ENCODE measurements at places on chromosomes 1 and 21.

GRCh38 chr1:156806512-156807440 is 9.9 kb downstream of the SH2D2A start:
- peak overlapping the region; percentile 82 for H3K27ac ChIP-seq
- H3K36me3 ChIP-seq = peaks cover 95% of the 10 kb centered on the region
- H3K4me3 ChIP-seq = no peak overlapping the region
- peaks cover 65% of the 10 kb centered on the region for H3K4me1 ChIP-seq
- DNase-seq = peak; percentile 32
- H3K27me3 ChIP-seq = no peaks in the 10 kb centered on the region

GRCh38 chr1:54371038-54371941 is 34.9 kb downstream of the SSBP3 start:
- no peak overlapping the region for H3K4me3 ChIP-seq
- peaks cover 58% of the 10 kb centered on the region for H3K4me1 ChIP-seq
- H3K27ac ChIP-seq = no peak overlapping the region
- DNase-seq = no peak

- H3K36me3 ChIP-seq = no peaks in the 10 kb centered on the region
- H3K4me3 ChIP-seq = no peak overlapping the region
- H3K27me3 ChIP-seq = peaks cover 10% of the 10 kb centered on the region
Measured at GRCh38 chr1:22221233-22221780, 78.4 kb upstream of the WNT4 start.

- no peaks in the 10 kb centered on the region for H3K36me3 ChIP-seq
- DNase-seq = no peak
- no peaks in the 10 kb centered on the region for H3K4me1 ChIP-seq
- H3K27ac ChIP-seq = no peak overlapping the region
- H3K27me3 ChIP-seq = peaks cover 15% of the 10 kb centered on the region
Measured at GRCh38 chr1:116203181-116203723, 92.1 kb downstream of the MAB21L3 start.

GRCh38 chr21:31329456-31330143 is 14.5 kb downstream of the TIAM1 start:
- H3K4me1 ChIP-seq = peaks cover 69% of the 10 kb centered on the region
- DNase-seq = no peak
- H3K4me3 ChIP-seq = no peak overlapping the region
- peaks cover 64% of the 10 kb centered on the region for H3K36me3 ChIP-seq

DNA sequence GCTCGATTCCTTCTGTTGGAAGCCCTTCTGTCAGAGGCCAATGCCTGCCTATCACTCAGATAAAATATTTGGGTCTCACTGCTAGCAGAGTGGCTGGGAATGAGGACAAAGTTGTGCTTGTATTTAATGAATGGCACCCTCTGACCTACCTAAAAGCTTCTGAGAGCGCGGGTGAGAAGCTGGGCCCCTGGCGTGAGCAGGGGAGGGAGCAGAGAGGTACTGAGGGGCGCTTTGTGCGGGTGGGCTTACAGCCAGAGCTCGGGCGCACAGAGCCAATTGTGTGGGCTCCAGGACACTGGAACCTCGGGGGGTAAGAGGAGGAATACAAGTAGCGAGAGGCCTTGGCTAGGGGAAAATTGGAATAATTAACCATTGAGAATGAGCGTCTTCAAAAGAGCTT is 32.3 kb downstream of the PCAT6 start:
- no peak for DNase-seq
- H3K4me1 ChIP-seq = peaks cover 3% of the 10 kb centered on the region
- H3K27ac ChIP-seq = no peak overlapping the region
- no peaks in the 10 kb centered on the region for H3K36me3 ChIP-seq

DNA sequence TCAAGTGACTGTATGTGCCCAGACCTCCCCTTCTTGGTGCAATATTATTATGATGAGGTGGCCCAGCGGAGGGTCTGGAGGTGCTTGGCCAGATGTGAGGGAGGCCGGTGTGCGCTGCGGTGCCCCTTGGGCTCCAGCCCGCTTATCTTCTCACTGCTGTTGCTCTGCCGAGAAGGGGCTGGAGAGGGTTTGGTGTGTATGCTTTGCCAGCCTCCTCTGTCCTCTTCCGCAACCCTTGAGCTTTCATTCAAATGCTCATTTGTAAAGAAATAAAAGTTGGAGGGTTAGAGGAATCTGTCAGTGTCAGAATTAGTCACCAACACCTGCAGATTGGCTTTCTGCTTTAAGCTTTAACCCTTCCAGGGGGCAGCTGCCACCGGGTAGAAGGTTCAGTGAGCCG is 19.7 kb downstream of the RNF220 start:
- H3K27me3 ChIP-seq = peaks cover 90% of the 10 kb centered on the region
- H3K4me1 ChIP-seq = peaks cover 9% of the 10 kb centered on the region
- H3K4me3 ChIP-seq = no peak overlapping the region

- no peaks in the 10 kb centered on the region for H3K27me3 ChIP-seq
- no peak overlapping the region for H3K27ac ChIP-seq
- DNase-seq = no peak
- no peaks in the 10 kb centered on the region for H3K4me1 ChIP-seq
Measured at GRCh38 chr1:5890346-5891106, 101.7 kb downstream of the NPHP4 start.

DNA sequence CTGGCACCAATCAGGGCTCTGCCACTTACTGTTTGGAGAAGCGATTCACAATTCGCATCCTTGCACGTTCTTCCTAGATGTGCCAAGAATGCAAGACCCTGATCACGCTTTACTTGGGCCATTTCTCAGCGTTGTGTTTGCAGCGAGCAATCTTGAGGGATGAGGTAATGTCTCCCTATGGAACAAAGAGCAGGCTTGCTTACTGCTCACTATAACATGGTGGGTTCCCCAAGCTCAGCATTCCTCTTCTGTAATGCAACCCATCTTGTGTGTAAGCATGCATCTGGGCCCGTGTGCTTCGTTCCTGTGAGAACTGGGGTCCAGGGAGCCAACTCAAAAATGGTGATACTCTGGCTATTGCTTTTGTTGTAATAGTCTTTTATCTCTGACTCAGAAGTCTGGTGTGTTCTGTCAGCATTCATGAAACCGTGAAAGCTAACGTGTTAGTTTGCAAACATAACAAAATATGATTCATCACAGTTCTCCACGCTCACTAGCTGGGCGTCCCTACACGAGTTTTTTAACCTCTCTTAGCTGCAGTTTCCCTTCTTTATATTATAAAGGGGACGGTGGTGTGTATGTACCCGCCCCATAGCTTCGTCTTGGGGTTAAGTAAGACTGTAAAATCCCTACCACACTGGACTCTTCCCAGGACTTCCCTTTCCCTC is 33.3 kb downstream of the DNTTIP2 start:
- H3K4me1 ChIP-seq = peaks cover 35% of the 10 kb centered on the region
- H3K27ac ChIP-seq = peak overlapping the region; percentile 94
- H3K36me3 ChIP-seq = peaks cover 3% of the 10 kb centered on the region
- DNase-seq = peak; percentile 44

DNA sequence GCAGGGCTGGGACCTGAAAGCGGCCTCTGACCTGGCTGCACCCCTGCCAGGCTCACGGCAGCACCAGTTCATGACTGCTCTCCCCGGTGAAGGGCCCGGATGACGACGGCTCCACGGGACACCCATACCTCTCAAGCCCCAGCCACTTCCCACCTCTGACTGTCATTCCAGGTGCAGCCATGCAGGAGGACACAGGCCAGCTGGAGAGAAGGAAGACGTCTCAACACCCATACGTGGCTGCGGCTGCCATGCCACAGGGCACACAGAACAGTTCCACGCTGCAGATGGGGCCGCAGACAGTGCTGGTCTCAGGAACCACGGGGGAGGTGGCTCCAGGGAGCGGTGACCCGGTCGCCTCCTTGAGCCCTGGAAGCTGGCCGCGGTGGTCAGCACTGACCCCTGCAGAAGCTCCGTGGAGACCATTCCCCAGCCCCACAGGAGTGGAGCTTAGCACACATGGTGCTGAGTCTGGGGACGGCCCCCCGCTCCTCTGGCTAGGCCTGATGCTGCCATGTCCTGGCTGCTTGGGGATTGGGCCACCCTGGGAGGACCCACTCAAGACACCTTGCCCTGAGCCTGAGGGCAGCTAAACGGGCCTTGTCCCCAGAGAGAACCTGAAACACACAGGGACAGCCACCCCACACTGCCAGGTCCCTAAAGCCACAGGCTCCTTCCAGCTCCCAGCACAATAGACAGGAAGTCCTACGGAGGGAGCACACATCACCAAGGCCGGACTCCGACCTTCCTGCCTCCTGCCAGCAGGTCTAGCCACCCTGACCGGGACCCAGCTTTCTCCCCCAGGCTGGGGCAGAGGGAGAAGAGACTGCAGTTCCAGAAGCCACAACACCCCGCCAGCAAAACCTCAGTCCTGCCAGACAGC is 8.6 kb downstream of the WNT9A start:
- H3K4me3 ChIP-seq = no peak overlapping the region
- DNase-seq = peak; percentile 13
- H3K27ac ChIP-seq = no peak overlapping the region
- H3K27me3 ChIP-seq = no peaks in the 10 kb centered on the region
- peaks cover 1% of the 10 kb centered on the region for H3K36me3 ChIP-seq
- peaks cover 18% of the 10 kb centered on the region for H3K4me1 ChIP-seq

- no peak overlapping the region for H3K4me3 ChIP-seq
- H3K36me3 ChIP-seq = no peaks in the 10 kb centered on the region
- H3K27ac ChIP-seq = no peak overlapping the region
- no peak for DNase-seq
- no peaks in the 10 kb centered on the region for H3K4me1 ChIP-seq
Measured at GRCh38 chr1:152861374-152861773, 1.6 kb downstream of the LCE7A start.

- H3K27me3 ChIP-seq = no peaks in the 10 kb centered on the region
- H3K27ac ChIP-seq = peak overlapping the region; percentile 99
- peaks cover 66% of the 10 kb centered on the region for H3K36me3 ChIP-seq
- H3K4me1 ChIP-seq = peaks cover 62% of the 10 kb centered on the region
- H3K4me3 ChIP-seq = peak overlapping the region; percentile 94
Measured at GRCh38 chr1:185315445-185316071, 1.5 kb downstream of the IVNS1ABP start.

DNA sequence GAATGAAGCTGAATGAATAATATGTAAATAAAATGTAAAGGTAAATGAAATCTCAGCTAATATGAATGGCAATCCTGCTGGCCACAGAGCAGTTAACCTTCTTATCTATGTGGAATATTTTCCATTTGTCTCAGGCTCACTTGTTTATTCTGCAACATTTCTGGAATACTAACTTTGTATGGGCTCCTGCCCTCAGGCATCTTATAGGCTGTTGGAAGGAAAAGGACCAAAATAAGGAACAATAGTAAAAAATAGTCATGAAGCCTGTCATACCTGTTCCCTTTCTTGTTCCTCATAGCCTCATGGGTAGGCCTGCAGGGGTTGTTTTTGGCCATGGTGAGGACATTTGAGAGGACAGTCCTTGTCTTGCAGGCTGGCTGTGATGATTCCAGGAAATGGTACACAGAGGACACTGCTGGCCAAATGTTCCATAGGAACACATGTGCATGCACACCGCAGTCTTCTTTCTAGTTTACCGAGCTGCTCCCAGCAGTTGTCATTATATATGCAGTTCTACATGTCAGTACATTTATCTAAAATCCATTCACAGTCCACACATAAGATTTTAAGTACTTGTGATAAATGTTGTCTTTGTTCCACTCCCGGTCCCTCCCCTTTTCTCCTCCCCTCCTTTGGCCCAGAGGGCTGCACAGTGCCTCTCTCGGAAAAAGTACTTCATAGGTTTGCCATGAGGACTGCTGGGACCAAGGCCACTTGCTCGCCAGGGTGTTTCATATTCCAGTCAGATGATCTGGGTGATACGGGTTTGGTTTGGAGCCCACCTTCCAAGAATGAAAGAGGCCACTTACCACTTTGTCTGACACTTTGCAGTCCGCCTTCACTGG is 15.2 kb upstream of the KCNQ4 start:
- DNase-seq = no peak
- H3K4me3 ChIP-seq = no peak overlapping the region
- H3K27ac ChIP-seq = peak overlapping the region; percentile 36

DNA sequence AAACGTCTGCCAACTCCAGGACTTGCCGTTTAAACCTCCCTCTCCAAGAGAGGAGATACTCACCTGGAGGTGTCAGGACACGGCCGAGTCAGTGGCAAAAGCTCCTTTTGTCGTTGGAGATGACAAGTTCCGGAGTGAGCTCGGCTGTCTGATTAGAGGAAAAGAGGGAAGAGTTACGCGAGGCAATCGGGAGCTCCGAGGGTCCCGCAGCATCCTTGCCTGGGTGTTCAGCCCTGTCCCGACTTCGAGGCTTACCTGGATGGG is 497 bp downstream of the ID3 start:
- peak overlapping the region; percentile 90 for H3K4me3 ChIP-seq

DNA sequence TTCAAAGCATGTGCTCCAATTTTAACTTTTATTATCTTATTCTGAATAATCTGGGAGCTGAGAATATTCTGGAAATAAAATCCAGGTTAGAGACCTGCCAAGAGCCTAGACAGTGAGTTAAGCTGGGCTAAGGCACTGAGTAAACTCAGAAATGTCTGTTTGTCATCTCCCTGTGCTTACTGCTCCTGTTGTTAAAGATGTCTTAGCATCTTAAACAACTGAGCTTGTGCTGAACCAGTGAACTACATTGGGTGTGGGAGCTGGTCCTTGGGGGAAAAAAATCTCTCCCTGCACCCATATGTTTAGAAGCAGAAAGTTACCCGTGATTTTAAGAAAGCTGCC is 25.0 kb upstream of the AHCYL1 start:
- no peak overlapping the region for H3K27ac ChIP-seq
- H3K4me1 ChIP-seq = no peaks in the 10 kb centered on the region
- H3K36me3 ChIP-seq = no peaks in the 10 kb centered on the region
- no peak for DNase-seq
- no peak overlapping the region for H3K4me3 ChIP-seq
- peaks cover 2% of the 10 kb centered on the region for H3K27me3 ChIP-seq

DNA sequence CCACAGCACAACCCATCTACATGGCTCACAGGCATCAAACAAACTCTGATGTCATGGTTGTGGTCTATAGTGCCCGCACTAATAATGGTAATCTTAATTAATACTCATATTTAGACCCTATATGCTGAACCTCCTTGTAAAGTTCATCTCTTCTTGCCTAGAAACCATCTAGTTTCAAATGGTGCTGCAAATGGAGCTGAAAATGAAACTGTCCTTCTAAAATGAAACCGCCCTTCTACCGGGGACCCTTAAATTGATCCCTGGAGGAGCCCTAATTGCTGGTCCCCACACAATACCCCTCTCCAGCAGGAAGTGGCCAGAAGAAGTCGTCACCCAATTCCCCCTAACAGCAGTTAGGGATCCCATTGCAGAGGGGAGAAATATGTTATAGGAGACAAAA is 612.6 kb downstream of the MRPL39 start:
- no peak overlapping the region for H3K27ac ChIP-seq
- no peaks in the 10 kb centered on the region for H3K4me1 ChIP-seq
- no peak overlapping the region for H3K4me3 ChIP-seq

- no peak for DNase-seq
- no peak overlapping the region for H3K4me3 ChIP-seq
- no peaks in the 10 kb centered on the region for H3K27me3 ChIP-seq
- no peaks in the 10 kb centered on the region for H3K36me3 ChIP-seq
- H3K27ac ChIP-seq = no peak overlapping the region
Measured at GRCh38 chr1:84632137-84632536, 57.9 kb upstream of the CTBS start.

- no peak for DNase-seq
- peaks cover 46% of the 10 kb centered on the region for H3K4me1 ChIP-seq
- H3K27me3 ChIP-seq = no peaks in the 10 kb centered on the region
- no peak overlapping the region for H3K4me3 ChIP-seq
Measured at GRCh38 chr1:35454616-35455015, 102.6 kb downstream of the KIAA0319L start.

GRCh38 chr1:224540535-224540934 is 75.6 kb upstream of the CNIH3 start:
- H3K36me3 ChIP-seq = no peaks in the 10 kb centered on the region
- DNase-seq = no peak
- peaks cover 27% of the 10 kb centered on the region for H3K4me1 ChIP-seq
- H3K4me3 ChIP-seq = no peak overlapping the region
- H3K27me3 ChIP-seq = peaks cover 8% of the 10 kb centered on the region
- no peak overlapping the region for H3K27ac ChIP-seq

GRCh38 chr1:201766131-201766866 is 62.7 kb upstream of the IPO9 start:
- DNase-seq = no peak
- peaks cover 6% of the 10 kb centered on the region for H3K27me3 ChIP-seq
- H3K27ac ChIP-seq = no peak overlapping the region
- H3K36me3 ChIP-seq = no peaks in the 10 kb centered on the region

All from activated T-cell treated with anti-CD3 and anti-CD28 coated beads, Interleukin-2, amount 50 U/mL, for 24 hours (primary cell).